ENCODE measurements at places on chromosomes 2 and 18. TPM values are rescaled to one million over a fixed set of nuclear protein-coding genes. Genes with fewer than 3 reads are reported as not detected.

Gene STARD6
- not detected for total RNA-seq

Gene RAB11FIP5
- total RNA-seq, result 12.6 TPM

Gene MAP3K19
- total RNA-seq, result not detected

Gene LYPD1
- total RNA-seq, result not detected

Gene CRYGA
- not detected for total RNA-seq

Gene NEB
- 1.2 TPM for total RNA-seq

Gene GPR155
- total RNA-seq, result 9.0 TPM

Gene CRACDL
- 1.5 TPM for total RNA-seq

Gene SPC25
- total RNA-seq, result not detected
